ENCODE measurements at places on chromosomes 12 and 14.

- no peak for DNase-seq
Measured at GRCh38 chr14:45610318-45610717, 357.3 kb upstream of the MIS18BP1 start.

- DNase-seq: no peak
Measured at GRCh38 chr14:47966076-47966810, 290.8 kb upstream of the MDGA2 start.

- no peak for DNase-seq
Measured at GRCh38 chr14:105322791-105323556, 8.4 kb downstream of the PACS2 start.

DNA sequence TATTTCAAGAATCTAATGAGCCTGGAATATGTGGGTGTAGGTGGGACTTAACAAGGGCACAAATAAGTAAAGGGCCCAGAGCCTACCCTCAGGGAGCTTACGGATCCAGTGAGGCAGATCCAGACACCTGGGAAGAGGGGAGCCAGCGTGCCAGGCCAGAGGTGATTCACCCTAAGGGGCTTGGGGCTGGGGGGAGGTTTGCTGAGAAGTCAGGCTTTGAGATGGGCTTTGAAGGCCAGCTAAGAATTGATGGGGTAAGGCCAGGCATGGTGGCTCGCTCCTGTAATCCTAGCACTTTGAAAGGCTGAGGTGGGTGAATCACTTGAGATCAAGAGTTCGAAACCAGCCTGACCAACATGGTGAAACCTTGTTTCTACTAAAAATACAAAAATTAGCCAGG lies 695 bp upstream of the MMP19 start:
- DNase-seq: no peak

DNA sequence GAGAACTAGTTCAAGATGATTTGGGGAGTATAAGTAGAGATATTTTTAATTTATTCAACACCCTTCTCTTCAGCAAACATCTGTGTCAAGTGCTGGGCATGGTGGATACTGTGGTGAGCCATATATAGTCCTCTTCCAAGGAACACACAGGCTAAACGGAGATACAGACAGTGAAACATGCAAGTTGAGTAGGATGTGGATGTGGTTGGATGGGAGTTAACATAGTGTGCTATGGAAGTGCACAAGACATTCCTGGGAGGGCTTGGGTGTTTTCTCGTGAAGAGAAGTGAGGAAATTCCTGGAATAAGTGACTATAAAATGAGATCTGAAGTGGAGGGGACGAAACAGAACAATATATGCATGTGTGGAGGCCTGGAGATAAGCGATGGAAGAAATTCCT lies 181.1 kb upstream of the NPAS3 start:
- no peak for DNase-seq

- DNase-seq: no peak
Measured at GRCh38 chr12:74780182-74780849, 242.7 kb downstream of the ATXN7L3B start.
